ENCODE measurements at places on chromosomes 6 and 20.
A peak's percentile ranks its signal among the peaks of the same experiment; 100 is the strongest.

- no peak for DNase-seq
Observed at GRCh38 chr6:161230339-161230738, 43.5 kb downstream of the AGPAT4 start.

DNA sequence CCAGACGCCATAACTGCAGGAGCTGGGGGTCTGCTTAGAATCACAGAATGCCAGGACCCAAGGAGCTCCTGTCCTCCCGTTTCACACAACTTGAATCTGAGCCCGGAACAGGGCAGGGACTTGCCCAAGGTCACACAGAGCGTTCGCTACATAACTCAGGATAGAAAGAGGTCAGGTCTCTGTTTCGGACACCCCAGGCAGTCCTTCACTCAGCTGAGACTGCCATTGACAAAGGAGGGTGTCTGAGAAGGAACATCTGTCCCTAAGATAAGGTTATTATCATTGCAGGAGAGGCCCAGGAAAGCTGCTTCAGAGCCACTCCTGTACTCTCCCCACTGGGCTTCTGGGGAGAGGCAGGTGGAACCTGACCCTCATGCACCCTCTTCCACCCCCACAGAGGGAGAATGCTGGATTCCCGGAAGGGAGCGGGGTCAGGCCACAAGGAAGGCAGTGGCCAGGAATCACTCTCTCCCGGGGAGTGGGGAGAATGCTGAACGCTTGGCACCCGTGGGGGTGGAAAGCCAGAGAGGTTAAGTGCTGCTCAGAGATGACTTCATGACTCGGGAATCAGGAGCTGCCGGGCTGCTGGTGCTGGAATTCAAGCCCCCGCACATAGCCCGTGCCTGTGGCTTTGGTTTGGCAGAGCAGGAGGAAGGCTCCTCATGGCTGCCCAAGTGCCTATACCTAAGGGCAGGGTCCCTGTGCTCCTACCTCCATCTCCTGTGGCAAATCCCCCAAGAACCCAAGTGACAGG lies 10.7 kb downstream of the SDC4 start:
- DNase-seq, result no peak

GRCh38 chr6:36822506-36823269 lies 16.6 kb downstream of the CPNE5 start:
- DNase-seq, result no peak

DNA sequence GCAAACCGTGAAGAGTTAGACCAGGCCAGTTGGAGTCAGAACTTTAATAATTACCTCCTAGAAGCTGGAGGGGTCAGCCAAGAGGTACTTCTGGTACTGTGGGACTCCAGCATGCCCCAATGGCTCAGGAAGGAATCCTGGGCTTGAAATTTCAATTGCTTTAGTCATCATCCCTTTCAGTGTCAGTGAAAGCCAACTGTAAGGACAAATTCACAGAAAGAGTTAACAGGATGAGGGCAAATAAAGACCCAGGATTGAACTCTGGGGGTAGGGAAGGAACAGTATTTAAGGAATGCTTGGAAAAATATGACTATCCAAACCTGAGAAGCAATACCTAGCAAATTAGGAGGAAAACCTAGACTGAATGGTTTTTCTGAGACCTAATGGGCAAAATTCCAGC lies 735.1 kb upstream of the MARCKS start:
- DNase-seq, result no peak

- DNase-seq, result no peak
Observed at GRCh38 chr20:61723529-61724257, 342.0 kb downstream of the TAF4 start.

DNA sequence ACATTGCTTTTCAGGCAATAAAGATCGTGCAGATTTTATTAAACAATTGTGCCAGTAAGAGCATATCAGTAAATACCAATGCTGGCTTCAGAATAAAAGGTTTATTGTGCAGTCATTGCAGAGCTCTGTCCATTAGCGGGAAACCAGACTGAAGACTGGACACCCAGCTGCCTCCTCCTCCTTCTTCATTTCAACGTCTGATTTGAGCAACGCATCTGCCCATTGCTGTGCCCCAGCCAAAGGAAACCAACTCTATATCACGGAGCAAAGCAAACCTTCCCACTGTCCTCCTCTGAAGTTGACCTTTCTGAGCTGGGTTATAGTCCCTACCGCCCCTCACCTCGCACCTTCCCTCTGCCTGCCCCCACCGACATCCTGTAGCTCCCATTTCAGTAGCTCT lies 80.8 kb downstream of the SLC22A23 start:
- DNase-seq, result no peak

DNA sequence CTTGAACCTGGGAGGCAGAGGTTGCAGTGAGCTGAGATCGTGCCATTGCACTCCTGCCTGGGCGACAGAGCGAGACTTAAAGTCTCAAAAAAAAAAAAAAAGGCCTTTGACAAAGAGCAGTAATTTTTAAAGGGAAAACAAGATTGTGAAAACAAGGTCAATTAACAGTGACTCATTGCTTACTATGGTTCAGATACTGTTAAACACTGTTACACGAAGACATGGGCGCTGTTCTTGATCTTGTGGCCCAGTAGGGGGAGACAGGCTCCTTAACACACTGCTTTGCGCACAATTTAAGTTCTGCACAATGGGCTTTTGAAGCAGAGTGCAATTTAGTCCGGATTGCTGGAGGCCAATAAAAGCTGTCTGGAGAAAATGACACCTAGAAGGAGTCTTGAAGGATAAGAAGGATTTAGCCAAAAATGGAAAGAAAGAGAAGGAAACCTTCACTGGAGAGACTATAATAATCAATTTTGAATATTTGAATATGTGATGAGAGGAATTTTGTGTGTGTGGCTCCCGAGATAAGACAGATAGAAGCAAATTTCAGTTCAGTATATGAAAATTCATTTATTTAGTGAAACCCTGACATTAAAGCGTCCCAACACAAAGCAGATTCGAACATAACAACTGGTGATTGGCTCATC lies 6.0 kb upstream of the LATS1 start:
- DNase-seq, result no peak

- DNase-seq, result no peak
Observed at GRCh38 chr20:46252352-46253091, 55.8 kb downstream of the CDH22 start.

- no peak for DNase-seq
Observed at GRCh38 chr6:80742481-80742880, 636.0 kb downstream of the BCKDHB start.

DNA sequence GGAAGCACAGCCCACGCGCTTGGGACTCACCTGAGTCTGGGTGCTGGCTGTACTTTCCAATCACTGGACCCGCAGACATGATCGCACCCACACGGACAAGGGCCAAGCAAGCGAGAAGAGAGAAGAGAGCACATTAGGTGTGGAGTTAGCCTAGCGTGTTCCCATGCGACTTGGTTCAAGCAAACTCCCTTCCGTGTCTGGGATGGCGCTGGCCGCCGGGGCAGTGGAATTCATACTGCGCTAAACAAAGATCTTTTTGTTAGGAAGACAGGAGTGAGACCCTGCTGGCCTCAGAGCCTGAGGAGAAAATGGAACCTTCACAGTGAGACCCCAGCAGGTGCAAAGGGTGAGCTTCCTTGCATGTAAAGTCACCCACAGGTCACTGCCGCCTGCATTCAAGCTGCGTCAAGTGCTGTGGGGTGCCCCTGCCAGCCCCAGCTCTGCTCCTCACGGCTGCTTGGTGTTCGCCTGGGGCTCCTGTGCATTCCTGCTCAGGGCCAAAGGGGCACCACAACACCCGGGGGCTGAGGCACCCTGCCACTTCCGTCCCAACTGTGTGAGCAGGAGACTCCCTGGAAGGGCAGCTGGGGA lies 26.4 kb downstream of the PSMG4 start:
- DNase-seq, result no peak

- no peak for DNase-seq
Observed at GRCh38 chr20:46519471-46520068, 6.2 kb upstream of the ZNF334 start.

GRCh38 chr6:42378125-42378524 lies 73.6 kb downstream of the TRERF1 start:
- peak; percentile 39 for DNase-seq

DNA sequence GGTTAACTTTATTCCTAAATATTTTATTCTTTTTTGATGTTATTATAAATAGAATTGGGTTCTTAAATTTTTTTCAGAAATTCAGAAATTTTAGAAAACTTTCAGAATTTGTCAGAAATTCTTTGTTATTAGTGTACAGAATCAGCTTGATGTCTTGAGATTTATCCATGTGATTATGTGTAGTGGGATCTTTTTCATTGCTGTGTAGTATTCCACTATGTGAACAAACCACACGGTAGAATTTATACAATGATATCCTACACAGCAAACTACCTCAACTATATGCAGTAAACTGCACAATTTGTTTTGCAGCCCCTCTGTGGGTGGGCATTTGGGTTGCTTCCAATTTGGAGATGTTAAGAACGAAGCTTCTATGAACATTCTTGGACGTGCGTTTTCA lies 43.9 kb downstream of the PACSIN1 start:
- no peak for DNase-seq

DNA sequence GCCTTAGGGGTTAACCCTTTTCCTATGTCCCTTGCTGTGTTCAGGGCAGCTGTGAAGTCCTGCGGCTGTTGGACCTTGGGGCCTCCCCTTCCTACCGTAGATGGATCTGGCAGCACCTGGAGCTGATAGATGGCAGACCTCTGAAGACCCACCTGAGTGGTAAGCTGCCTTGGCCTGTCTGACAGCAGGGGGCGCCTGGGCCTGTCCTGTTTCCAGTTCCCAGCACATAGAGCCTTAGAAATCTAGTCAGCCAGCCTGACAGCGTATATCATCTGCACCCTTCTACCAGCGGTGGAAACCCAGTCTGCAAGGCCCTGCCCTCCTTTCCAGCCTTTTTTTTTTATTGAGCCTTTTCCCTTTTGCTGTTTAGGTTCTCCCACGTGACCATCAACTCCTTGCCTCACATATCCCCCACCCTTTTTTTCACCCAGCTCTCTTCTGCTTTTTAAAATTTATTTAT lies 26.6 kb downstream of the CNBD2 start:
- DNase-seq, result peak; percentile 74

DNA sequence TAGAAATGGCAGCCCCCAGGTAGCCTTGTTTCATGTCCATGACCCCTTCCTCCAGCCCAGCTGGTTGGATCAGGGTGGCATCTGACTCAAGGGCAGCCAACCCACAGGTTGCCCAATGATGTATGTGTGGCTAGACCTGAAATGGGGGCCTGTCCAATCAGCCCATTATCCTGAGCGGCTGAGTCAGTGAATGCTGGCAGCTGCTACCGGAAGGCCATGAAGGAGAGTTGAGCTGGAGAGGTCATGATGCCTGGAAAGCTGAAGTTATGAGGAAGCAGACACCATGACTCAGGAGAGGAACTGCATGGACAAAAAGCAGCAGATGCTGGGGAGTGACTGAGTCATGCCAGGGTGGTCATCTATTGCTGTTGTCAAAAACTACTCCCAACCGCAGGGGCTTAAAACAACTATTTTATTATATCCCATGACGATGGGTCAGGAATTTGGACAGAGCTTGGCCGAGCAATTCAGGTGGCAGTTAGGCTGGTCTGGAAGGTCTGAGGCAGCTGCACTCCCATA lies 67.3 kb downstream of the MDGA1 start:
- DNase-seq, result no peak

- DNase-seq, result no peak
Observed at GRCh38 chr6:44680202-44680720, 292.8 kb downstream of the CDC5L start.

GRCh38 chr6:52377538-52378221 lies 15.7 kb downstream of the PAQR8 start:
- no peak for DNase-seq

DNA sequence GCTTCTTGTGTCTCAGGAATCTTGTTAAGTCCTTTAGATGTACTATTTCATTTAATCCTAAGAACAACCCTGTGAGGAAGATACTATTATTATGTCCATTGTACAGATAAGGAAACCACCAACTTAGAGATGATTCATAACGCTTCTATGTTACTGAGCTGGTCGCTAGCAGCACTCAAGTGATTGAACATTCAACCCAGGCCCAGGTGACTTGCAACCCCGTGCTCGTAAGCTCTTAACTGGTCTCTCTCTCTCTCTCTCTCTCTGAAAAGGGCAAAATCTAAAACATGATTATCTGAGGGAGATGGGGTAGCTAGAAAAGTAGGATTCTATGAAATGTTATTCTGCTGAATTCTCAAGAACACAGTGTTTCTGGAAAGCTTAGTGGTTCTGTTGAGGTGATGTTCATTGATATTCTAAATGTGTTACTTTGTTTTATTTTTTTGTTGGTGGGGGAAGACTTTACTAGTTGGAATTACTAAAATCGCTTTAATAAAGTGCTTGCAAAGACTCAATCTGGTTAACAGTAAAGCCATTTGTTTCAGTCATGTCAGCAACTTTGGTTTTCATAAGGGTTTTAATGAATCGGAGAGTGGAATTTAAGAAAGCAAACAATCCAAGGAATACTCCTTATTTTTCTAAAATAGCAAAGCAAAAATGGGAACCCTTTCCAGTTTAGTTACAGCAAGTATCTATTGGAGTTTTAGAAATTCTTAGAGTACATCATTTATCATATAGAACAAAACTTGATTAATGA lies 265.0 kb upstream of the TAB2 start:
- no peak for DNase-seq

DNA sequence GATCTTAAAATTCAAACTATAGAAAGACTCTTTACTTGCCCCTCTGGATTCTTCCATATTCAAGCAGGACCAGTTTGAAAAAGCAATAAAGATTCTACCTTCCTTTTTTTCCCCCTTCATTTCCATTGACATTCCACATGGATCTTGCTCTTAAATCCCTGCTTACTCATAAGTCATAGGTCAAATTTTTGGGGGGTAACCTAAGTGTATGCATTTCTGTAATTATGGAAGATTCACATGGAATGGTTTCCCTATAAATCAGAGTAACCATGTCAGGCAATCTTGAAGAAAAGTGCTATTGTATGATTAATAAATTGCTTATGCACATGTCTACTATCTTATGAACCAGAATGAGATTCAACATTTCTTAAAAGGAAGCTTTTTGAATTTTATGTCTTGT lies 551.0 kb downstream of the HAO1 start:
- DNase-seq, result no peak

DNA sequence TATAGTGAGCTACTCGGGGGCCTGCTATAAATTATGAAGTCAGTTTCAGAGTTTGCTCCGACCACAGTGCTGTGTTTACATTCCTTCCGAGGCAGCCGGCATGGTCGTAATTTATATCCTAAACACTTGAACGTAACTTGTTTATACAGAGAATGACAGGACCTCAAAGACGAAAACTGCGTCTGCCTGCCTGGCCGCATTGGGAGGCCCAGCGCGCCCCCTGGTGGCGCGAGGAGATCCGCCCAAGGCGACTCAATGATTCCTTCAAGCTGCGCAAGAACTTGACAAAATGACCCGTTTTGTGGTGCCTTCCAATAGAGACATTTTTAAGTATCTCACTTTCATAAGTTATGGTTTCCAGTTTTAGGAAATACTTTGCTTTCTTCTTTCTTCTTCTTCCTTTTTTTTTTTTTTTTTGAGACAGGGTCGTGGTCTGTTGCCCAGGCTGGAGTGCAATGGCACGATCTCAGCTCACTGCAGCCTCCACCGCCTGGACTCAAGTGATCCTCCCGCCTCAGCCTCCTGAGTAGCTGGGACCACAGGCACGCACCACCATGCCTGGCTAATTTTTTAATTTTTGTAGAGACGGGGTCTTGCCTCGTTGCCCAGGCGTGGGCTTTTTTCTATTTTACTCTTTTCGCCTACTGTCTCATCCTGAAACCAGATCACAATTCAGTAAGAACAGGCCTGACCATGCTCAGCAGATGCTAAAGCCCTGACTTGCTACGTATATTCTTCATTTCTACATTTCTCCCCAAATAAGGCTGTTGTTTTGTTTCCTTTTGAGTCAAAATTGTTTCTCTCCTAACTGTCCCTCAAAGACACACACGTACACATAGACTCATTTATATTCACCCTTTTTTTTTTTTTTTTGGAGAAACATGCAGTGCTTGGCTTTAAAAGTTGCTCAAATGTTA lies 7.8 kb downstream of the FOXF2 start:
- peak; percentile 74 for DNase-seq

- DNase-seq, result no peak
Observed at GRCh38 chr6:39072830-39073229, 24.2 kb downstream of the GLP1R start.
